ENCODE measurements at places on chromosomes 5 and 9.
A peak's percentile ranks its signal among the peaks of the same experiment; 100 is the strongest.

- DNase-seq = no peak
These were observed 33.0 kb upstream of the ARHGAP26 start for GRCh38 chr5:142737179-142737578.

GRCh38 chr5:96388176-96388575 is 44.9 kb downstream of the PCSK1 start:
- no peak for DNase-seq

DNA sequence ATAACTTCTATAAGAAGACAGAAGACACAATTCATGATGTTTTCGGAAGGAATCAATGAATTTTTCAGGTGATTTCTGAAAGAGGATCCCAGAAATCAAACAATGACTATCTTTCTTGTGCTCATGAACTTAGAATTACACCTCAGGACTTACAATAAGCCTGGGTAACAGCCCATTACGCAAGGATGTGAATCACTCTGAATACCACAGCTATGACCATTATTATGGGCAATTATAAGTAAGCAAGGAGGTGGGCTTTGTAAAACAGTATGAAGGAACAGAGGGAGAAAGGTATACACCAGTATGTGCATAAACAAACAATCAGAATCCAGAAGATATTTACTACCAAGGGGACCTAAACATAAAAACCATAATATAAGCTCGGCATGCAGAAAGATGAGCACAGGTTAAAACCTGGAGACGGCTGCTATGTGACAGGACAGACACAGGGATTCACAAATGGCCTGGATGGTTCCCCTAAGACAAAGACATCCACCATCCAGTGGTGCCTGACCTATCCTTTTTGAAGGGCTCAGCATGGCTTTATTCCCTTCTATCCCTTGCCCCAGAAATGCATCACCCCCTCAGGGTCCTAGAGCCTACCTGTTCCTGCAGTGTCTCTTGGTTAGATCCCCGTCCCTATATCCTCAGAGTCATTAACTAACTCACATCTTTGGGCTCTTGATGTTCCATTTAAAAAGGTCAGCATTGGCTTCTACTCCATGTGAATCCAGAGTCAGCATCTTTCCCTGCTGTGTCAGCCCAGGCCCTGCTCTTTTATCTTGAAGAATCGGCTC is 21.8 kb upstream of the PPP2CA start:
- DNase-seq = peak; percentile 37

DNA sequence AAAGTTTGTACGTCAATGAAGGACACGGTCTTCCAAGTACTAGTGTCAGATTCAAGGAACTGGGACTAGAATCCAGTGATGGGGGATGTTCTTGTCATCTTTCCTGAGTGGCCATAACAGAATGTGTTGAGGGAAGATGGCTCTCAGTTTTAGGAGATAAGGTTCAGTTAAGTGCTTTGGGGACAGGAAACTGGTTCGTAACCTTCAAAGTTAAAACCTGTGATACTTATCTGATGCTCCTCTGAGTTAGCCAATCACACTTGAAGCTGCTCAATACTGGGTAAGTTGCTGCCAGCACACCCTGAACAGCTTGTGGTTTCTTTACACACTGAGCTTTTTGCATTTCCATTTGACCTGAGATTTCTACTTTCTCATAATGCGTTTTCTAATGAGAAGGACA is 64.4 kb downstream of the PIK3R1 start:
- no peak for DNase-seq

GRCh38 chr9:113724202-113724601 is 151.9 kb upstream of the ZNF618 start:
- DNase-seq = no peak

DNA sequence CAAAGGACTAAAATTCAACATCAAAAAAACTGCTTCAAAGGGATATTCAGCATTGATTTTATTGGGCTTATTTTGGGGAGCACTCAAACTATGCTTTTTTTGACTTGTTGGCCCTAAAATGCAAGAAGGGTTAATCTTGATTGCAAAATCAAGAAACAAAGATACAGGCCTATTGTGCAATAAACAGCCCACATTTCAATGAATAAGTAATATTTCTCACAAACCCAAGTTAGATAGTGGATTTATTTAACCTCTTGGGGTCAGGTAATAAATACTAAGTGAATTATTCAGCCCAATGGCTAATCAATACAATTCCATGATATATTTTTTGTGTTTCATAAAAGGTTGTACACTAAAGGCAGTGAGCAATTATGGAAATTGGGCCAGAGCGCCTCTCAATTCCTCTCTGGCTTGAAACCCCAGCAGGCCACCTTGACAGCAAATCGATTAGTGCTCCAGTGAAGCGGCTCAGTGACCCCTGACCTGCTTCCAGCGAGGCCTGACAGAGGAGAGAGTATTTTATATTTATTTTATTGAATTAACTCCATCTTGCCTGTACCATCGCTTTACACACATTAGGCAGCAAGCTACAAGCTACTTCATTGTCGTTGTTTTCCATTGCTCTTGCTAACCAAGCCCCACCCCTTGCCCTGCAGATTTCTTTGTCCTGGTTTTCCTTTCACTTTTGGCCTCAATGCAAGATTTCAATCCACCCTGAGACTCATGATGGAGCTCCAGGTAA is 65.5 kb downstream of the EBF1 start:
- no peak for DNase-seq

DNA sequence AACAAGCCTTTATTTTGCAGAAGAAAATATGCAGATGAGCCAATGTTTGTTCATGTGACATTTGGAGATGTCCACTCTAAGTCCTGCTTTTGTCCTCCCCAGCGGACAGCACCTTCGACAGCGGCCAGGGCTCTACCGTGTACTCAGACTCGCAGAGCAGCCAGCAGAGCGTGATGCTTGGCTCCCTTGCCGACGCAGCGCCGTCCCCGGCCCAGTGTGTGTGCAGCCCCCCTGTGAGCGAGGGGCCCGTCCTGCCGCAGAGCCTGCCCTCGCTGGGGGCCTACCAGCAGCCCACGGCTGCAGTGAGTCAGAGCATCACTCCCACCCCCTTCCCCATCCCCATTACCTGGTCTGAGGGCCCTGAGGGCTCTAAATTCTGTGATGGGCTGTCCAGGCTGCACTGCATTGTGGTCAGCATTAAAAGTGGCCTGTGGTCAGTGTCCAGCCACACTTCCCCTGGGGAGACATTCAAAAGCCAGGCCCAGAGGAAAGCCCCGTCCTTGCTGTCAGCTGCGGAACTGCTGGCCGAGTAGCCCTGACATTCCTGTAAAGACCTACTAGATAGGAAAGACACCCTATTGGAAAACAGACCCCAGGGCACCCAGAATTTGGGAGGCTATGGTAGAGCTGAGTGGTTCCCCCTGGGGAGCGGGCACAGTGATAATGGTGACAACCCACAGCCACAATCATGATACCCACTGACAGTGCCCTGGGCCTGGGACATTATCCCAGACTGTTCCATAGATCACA is 69.0 kb downstream of the WNK2 start:
- DNase-seq = no peak

DNA sequence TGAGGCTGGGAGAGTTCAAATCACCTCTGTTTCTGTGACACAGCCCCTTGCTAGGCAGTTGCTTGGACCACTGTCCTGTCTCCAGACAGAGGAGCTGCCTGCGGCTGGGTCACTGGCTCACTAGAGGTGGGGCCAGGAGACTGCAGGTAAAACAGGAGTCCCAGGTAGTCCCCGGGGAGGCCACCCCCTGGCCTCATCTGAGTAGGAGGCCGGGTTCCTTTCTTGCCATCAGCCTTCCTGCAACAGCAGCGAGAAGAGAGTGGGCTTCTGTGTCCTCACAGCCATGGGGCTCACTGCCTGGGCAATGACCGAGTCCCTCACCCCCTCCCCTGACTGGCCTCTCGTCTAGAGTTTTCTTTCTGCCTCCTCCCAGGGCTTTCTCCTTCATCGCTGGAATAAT is 197.5 kb downstream of the CDK5RAP2 start:
- no peak for DNase-seq

DNA sequence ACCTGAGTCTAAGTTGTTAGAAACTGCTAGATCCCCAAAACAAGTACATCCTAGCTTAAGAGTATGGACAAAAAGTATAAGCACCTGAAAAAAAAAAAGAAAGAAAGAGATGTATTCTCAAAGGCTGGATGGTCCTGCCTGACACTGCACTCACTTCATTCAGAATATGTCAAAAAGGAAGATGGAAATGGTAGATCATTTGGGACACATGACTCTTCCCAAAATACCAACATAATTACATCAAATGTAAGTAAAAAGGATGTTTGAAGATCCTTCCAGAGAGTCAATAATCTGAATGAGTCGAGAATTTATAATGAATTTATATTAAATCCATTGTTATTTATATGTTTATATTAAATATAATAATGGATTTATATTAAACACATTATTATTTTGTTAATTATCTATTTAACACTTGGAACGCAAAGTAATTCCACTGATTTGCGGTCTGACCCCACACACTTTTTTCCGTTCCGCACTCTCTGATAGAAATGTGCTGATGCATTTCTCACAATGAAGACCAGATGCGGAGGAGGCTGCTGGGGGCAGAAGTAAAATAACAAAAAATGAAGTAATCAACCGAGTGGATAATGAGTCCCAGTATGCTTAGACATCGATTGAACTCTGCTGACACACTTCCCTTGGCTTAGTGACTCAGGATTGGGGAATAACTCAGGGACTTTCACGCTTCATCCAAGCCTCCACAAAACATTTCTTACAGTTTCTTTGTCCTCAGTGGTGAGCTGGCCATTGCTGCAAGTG is 201.2 kb downstream of the ADAMTS12 start:
- peak; percentile 10 for DNase-seq

- DNase-seq = no peak
These were observed 32.5 kb downstream of the GLT6D1 start for GRCh38 chr9:135606885-135607259.

DNA sequence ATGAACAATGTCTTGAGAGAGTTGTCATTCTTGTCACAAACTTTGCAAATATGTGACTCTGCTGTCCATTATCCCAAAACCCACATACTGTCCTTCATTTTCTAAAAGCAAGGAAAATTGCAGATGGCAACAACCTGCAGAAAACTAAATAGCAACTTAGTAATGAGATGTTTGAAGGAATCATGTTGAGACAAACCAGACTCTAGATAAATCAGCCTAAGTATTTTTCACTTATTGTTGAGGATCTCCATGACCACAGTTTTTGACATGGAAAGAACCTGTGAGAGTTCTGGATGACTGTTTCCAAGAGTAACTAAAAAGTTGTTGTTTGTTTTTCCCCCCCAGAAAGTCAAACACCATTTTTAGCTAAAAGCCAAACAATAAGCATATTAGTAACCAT is 535.2 kb upstream of the ZNF608 start:
- no peak for DNase-seq

- no peak for DNase-seq
These were observed 47.7 kb upstream of the GLRX start for GRCh38 chr5:95870105-95870672.

- peak; percentile 63 for DNase-seq
These were observed 23.5 kb downstream of the DAB2IP start for GRCh38 chr9:121674952-121675351.

DNA sequence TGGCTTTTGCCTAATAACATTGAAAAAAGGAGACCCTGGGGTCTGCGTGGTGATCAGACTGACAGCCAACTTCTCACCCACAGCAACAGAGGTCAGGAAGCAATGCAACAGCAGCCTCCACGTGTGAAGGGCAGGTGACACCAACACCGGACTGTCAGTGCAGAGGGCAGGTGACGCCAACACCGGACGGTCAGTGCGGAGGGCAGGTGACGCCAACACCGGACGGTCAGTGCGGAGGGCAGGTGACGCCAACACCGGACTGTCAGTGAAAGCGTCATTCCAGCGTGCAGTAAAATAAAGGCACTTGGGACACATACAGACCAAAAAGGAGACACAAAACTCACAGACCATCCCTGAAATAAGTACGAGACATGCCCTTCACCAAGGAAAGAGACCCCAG is 37.2 kb upstream of the CEP72 start:
- no peak for DNase-seq

DNA sequence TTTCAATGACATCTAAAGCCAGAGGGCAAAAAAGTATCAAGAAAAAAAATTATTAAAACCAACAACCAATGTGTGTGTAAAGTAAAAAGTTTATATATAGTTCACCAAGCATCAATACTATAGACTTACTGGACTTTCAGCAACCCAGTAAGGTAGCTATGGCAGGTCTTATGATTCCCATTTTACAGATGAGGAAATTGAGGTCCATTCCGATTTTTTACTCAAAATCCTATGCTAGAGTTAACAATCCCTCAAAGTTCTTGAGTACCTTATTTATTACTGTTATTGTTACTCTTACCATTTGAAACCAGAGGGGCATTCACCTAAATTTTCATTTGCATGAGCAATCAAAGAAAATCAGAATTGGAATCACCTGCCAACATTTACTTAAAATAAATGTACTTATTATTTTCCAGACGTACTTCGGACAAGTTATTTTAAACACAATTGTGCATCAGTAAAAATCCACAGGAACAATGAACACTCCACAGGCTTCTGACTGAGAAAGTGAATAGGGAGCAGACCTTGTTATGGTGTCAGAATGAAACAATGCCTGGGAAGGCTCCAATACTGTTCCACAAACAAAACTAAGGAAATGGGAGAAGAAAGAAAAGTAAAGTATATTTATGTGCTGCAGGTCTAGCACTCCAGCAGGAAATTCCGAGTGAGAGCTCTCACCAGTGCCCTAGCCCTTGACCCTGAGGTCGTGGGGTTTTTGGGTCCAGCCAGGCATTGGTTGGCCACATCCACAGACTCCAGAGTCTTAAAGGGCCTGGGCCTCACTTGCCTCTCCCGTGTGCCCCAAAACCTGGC is 229.9 kb downstream of the PIK3R1 start:
- DNase-seq = no peak

DNA sequence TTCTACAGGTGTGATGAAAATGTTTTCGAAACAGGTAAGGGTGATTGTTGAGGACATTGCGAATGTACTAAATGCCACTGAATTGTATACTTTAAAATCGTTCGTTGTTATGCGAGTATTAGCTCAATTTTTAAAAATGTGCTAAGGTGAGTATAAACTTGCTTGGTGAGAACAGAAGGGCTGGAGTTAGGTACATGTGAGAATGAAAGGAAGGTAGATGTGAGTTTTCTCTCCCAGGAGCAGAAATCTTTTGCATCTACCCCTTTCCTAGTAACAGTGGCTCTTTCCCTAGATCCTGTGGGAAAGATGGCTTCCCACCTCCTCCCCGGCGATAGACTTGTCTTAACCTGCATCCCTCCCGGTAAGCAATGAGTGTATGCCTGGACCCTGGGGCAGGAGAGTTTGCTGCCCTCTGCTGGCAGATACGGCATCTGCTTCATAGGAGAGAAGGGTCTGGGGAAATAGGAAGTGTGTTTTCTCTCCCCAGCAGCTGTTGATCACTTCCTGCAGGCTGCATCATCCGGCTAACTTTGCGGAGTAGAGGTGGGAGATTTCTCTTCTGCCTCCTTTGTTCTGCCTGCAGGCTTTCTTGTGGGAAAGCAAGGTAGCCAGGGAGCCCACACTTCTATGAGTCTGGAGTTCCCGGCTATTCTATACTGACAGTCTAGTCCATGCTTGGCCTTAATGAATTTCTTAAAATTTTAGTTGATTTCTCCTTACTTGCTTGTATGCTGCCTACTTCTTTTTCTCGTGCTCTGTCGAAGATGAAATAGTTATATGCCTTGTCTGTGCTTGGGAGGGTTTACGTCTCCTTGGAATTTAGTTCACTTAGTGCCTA is 373.3 kb upstream of the SEMA6A start:
- DNase-seq = peak; percentile 22

Data from H54 (cell line).